ENCODE measurements at places on chromosomes 12 and 14.

DNA sequence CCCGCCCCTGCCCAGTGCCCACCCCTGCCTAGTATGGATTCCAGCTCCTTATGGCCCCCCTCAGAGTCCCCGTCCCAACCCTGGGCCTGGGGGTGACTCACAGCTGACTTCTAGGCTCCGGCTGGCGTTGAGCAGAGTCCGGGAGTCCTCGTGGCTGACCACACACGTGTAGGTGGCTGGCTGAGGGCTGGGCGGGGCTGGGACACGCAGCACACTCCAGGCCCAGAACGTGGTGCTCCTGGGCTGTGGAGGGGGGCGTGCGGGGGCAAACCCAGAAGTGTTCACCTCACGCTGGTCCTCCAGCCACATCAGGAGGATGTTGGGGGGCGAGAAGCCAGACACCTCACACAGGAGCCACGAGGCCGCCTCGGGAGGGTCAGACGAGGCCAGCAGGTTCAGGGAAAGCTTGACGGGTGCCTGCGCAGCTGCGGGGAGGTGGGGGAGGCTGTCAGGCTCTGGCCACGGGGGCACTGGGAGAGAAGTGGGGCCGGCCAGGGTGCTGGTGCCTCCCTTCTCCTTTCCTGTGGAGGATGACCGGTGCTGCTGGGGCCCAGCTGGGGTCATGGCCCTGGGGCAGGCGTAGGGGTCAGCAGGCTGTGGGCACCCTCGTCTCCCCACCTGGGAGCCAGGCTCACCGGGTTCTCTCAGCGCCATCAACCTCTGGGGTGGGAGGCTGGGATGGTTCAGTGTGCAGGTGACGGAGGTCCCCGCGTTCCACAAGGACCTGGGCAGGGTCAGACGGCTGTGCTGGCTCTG, 314.1 kb downstream of the TMEM121 start:
- no peak for DNase-seq

- DNase-seq: no peak
Measured at GRCh38 chr12:8483079-8483478, 27.3 kb downstream of the CLEC6A start.

- no peak for DNase-seq
Measured at GRCh38 chr12:56616925-56617324, 13.2 kb downstream of the BAZ2A start.

GRCh38 chr12:20487519-20487918, 119.2 kb downstream of the PDE3A start:
- no peak for DNase-seq

All from hypothalamus (tissue), 51 donors.